Gastrocnemius medialis (tissue), 4 donors: ENCODE measurements at places on chromosomes 6 and 20. TPM values are rescaled to one million over a fixed set of nuclear protein-coding genes. Genes with fewer than 3 reads are reported as not detected.

- no peak overlapping the region for H3K27ac ChIP-seq
- H3K36me3 ChIP-seq, result no peaks in the 10 kb centered on the region
- H3K4me1 ChIP-seq, result no peaks in the 10 kb centered on the region
Observed at GRCh38 chr6:32713241-32713640, 27.9 kb upstream of the HLA-DQA2 start.

- no peaks in the 10 kb centered on the region for H3K36me3 ChIP-seq
- peaks cover 7% of the 10 kb centered on the region for H3K4me1 ChIP-seq
- H3K4me3 ChIP-seq, result no peak overlapping the region
- DNase-seq, result no peak
Observed at GRCh38 chr6:88983532-88983931, 20.1 kb upstream of the RNGTT start.

GRCh38 chr6:154757352-154758050, 24.3 kb downstream of the SCAF8 start:
- peak; percentile 34 for DNase-seq
- no peaks in the 10 kb centered on the region for H3K36me3 ChIP-seq
- H3K27ac ChIP-seq, result peak overlapping the region; percentile 29
- peaks cover 47% of the 10 kb centered on the region for H3K4me1 ChIP-seq
- no peak overlapping the region for H3K4me3 ChIP-seq

DNA sequence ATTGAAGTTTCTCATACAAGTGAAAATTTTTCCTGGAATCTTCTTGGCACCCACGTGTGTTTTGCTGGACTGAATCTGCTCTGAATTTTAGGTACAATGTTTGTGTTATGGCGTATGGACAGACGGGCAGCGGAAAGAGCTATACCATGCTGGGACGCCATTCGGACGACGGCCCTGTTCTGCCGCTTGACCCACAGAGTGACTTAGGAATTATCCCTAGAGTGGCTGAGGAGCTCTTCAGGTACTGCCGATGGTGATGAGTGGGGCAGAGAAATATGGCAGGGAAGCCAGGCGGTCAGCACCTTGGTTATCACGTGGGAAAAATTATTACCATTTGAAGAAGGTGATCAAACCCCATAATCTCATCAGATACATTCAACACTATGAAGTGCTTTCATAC, 36.3 kb downstream of the KIF25 start:
- no peak for DNase-seq
- no peaks in the 10 kb centered on the region for H3K36me3 ChIP-seq
- peak overlapping the region; percentile 78 for H3K27ac ChIP-seq
- H3K27me3 ChIP-seq, result peaks cover 7% of the 10 kb centered on the region
- no peak overlapping the region for H3K4me3 ChIP-seq
- H3K4me1 ChIP-seq, result peaks cover 7% of the 10 kb centered on the region

- no peaks in the 10 kb centered on the region for H3K4me1 ChIP-seq
- peaks cover 34% of the 10 kb centered on the region for H3K36me3 ChIP-seq
- H3K4me3 ChIP-seq, result no peak overlapping the region
- DNase-seq, result no peak
Observed at GRCh38 chr20:63680427-63680826, 16.0 kb upstream of the TNFRSF6B start.

GRCh38 chr20:57620274-57620990, at the start of gene ZBP1:
Gene ZBP1, minus strand, starts transcription at chr20:57620426. Its CDS starts 131 bp downstream, at chr20:57620295.
- peaks cover 3% of the 10 kb centered on the region for H3K4me1 ChIP-seq
- no peaks in the 10 kb centered on the region for H3K27me3 ChIP-seq
- no peak for DNase-seq
- H3K4me3 ChIP-seq, result no peak within 1 kb of the TSS
- H3K36me3 ChIP-seq, result no peaks in the 10 kb centered on the region
- peak within 1 kb of the TSS; percentile 41 for H3K27ac ChIP-seq

DNA sequence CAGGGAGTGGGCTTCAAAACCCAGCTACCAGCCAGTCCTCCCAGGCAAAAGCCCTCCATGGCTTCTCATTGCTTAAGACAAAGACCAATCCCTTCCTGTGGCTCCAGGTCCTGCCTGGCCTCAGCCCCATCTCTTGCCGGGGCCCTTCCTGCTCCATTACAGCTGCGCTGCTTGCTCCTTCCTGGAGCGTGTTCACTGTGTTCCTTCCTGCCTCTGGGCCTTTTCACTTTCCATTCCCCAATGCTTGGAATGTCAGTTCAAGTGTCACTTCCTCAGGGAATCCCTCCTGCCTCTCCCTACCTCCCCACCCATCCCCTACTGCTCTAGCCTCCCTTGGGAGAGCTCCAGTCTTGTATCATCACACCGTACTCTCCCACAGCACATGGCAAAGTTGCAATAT, 11.1 kb upstream of the ITPR3 start:
- H3K36me3 ChIP-seq, result no peaks in the 10 kb centered on the region
- H3K27me3 ChIP-seq, result no peaks in the 10 kb centered on the region
- no peak overlapping the region for H3K4me3 ChIP-seq
- peaks cover 32% of the 10 kb centered on the region for H3K4me1 ChIP-seq
- peak overlapping the region; percentile 61 for H3K27ac ChIP-seq

DNA sequence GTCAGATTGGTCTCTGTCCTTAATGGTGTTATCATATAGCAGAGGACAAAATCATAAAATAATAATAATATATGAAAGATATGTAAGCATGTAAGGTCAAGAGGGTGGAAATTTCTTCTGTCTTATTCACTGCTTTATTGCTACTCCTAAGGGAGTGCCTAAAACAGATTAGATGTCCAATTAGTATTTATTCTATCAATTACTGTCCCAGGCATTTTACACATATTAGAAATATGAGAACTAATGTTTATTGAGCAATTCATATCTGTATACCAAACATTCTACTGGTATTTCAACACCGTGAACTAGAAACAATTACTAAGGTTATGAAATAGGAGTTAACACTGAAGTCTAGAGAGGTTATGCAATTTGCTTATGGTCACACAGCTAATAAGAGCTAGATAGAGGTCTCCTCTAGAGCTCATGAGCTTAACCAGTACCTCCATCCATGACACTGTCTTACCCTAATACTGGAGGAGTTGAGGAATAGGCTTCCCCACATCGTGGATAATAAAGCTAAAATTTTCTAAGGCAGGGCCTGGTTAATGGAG, 302.3 kb downstream of the PLCB1 start:
- H3K36me3 ChIP-seq, result no peaks in the 10 kb centered on the region
- H3K4me3 ChIP-seq, result no peak overlapping the region
- no peak overlapping the region for H3K27ac ChIP-seq

The HSP90AB1 gene
- 1,576 TPM for total RNA-seq

The ULBP1 gene
- total RNA-seq, result not detected
